Right cardiac atrium (tissue), 5 donors: ENCODE measurements at places on chromosomes 7 and 10. TPM values are rescaled to one million over a fixed set of nuclear protein-coding genes. Genes with fewer than 3 reads are reported as not detected.

Gene ANKRD30A
- polyA plus RNA-seq = 0.02 TPM

Gene IQUB
- polyA plus RNA-seq = 0.07 TPM

Gene GDF10
- 2.2 TPM for polyA plus RNA-seq

Gene KCP
- 0.36 TPM for polyA plus RNA-seq
